IMR-90 (cell line): ENCODE measurements at places on chromosomes 13 and 19.

DNA sequence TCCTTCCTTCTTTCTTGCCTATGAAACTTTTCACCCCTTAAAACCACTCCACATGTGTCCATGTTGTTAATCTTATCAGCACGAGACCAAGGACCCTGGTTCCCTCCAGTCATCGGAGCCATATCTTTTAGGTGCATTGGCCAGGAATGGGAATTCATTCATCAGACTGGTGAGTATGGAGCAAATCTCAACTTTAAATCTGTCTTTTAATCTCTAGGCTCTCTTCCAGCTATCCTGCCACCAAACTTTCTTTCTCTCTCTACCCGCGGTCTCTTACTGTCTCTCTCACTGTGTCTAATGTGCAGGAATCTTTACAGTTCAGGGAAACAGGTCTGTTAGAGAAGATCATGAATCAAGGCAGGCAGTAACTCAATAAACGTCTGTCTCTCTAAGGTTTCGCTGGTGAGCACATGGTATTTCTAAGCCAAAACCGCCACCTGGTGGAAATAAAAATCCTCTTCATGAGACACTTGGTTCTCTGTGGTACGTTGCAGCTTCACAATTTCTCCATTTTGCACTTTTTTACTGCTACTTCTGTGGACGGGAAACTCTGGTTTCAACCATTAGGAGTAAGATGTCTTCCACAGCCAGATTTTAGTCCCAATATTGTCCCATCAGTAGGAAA is 16.1 kb downstream of the LGALS16 start:
- peak; percentile 43 for DNase-seq

- DNase-seq, result peak; percentile 78
Measured at GRCh38 chr19:2469102-2469914, 6.6 kb upstream of the GADD45B start.

- peak; percentile 68 for DNase-seq
Measured at GRCh38 chr19:51690454-51691073, 2.6 kb upstream of the SPACA6 start.

- peak; percentile 37 for DNase-seq
Measured at GRCh38 chr19:21101521-21102242, 19.7 kb downstream of the ZNF714 start.

DNA sequence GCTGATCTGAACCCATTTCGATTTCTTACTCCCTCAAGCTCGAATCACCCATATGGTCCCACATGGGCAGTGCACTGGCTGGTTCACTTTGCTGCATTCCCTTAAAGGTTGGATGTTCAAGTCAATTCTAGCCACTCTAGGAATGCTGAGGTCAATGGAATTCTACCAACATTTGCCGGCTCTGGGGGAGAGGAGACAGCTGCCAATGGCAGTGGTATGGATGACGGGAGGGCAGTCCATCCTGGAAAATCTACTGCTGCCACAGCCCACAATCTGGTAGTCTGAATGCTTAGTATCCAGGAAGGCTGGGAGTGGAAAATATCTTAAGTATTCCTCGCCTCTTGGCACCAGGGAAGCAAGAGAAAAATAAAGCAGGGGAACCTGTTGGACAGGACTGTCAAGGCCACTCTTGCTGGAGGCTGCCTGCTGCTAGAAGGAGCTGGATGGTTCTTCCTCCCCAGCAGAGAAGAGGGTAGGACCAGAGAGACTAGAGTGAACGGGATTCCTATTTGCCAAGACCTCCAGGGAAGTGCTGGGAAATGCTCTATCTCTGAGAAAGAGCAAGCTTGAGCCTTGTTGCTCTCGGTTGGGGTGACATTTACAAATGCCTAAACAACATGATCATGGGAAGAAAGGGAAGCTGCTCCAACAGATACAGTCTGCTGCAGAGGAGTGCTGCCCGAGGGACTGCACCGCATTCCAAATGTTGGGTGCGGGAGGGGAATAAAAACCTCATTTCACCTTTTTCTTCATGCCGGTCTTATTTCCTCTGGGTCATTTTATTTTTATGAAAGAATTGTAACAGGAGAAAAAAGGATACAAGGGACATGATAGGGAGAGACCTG is 20.7 kb upstream of the HMGB1 start:
- DNase-seq, result no peak

DNA sequence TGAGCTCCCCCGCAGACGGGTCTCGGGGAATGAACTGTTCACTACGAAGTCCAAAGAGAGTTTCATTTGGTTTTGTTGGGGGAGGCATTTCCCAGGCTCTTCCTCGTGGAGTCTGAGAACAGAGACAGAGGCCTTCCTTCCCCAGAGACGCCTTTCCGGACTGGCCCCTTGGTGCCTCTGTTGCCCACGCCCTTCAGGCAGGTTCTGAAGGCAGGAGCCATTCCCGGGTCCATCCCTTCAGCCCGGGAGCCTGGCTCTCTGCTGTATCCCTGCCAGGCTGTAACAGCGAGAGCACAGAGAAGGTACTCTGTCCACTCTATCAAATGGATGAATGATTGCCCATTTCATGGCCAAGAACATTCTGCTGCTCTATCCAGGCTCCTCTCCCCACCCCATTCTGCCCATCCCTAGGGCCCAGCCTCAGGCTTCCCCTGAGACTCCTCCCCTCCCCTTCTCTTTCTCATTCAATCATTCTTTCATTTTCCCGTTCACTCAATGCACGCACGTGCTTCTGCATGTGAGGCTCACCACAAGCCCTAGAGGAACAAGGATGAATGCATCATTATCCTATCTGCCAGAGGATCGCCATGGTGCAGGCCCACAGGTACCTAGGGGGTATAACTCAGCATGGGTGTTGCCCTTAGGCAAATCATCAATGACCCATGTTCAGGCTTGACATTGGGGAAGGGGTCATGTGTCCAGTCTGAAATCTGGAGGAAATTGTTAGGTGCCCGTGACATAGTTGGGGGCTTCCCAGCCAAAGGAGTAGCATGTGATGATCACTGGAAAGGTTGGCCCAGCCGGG is 298.6 kb downstream of the ZNF536 start:
- DNase-seq, result no peak
